Bronchial smooth muscle cell (primary cell): ENCODE measurements at places on chromosomes 3 and 15. TPM values are rescaled to one million over a fixed set of nuclear protein-coding genes. Genes with fewer than 3 reads are reported as not detected.

KIF23 gene
- 2.3 and 5.7 TPM in 2 replicates for total RNA-seq

IL5RA gene
- under 0.01 TPM in 1 of 2 replicates, not detected in the other for total RNA-seq

CCNB2 gene
- total RNA-seq: 4.6 and 8.5 TPM in 2 replicates

UBA5 gene
- total RNA-seq: 31.3 and 35.5 TPM in 2 replicates

HHLA2 gene
- 0.09 TPM in 1 of 2 replicates, not detected in the other for total RNA-seq

FETUB gene
- total RNA-seq: not detected in 2 replicates

PROS1 gene
- 17.9 and 18.1 TPM in 2 replicates for total RNA-seq

EXD1 gene
- total RNA-seq: under 0.01 TPM in 1 of 2 replicates, not detected in the other

UNC13C gene
- total RNA-seq: not detected in 2 replicates

GOLGA6L9 gene
- total RNA-seq: 1.7 and 2.7 TPM in 2 replicates

SLC6A11 gene
- not detected in 2 replicates for total RNA-seq

GOLGA8G gene
- total RNA-seq: not detected in 2 replicates

NECTIN3 gene
- total RNA-seq: 30.7 and 40.4 TPM in 2 replicates

IGSF11 gene
- total RNA-seq: 0.09 TPM in 1 of 2 replicates, not detected in the other

GRIP2 gene
- total RNA-seq: 0.09 and 0.79 TPM in 2 replicates

KLHL6 gene
- total RNA-seq: under 0.01 TPM in 1 of 2 replicates, not detected in the other

ATP10A gene
- total RNA-seq: 2.5 and 4.3 TPM in 2 replicates

DAZL gene
- not detected in 2 replicates for total RNA-seq

SI gene
- not detected in 2 replicates for total RNA-seq

SPATA12 gene
- total RNA-seq: under 0.01 TPM in 1 of 2 replicates, not detected in the other

CRBN gene
- total RNA-seq: 55.8 and 110 TPM in 2 replicates

NUDT16 gene
- 14.0 and 14.9 TPM in 2 replicates for total RNA-seq

SYNPR gene
- not detected in 2 replicates for total RNA-seq

NRG4 gene
- not detected in 2 replicates for total RNA-seq
